ENCODE measurements at places on chromosomes 3 and 15. TPM values are rescaled to one million over a fixed set of nuclear protein-coding genes. Genes with fewer than 3 reads are reported as not detected.
A peak's percentile ranks its signal among the peaks of the same experiment; 100 is the strongest.

DNA sequence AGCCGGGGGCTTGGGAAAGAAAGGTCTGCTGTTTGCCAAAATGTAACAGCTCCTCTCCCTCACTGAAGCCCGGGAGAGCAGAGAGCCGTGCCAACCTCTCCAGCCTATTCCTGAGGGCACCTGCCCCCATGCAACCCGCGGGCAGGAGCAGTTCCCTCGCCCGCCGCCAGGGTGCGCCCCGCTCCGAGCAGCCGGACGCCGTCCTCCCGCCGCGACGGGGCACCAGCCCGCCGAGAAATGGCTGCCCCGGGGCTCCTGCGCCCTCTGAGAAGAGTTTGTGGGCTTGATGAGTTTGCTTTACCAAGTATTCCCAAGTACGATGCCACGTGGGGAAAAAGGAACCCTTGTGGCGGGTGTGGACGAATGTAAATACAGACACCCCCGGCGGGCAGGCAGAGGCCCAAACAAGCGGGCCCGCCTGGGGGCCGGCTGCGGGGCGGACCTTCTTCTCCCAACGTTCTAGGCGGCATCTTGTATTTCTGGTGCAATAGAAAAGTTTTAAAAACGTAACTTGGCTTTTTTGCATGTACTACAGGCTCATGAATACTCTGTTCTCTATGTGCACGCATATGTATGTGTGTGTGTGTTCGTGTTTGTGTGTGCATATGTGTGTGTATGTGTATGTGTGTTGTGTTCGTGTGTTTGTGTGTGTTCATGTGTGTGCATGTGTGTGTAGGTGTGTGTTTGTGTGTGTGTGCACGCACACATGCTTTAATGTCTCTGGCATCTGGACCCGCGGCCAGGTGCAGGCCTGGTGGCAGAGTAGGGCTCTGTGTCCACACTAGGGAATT lies 162.9 kb downstream of the CHSY1 start:
- no peaks in the 10 kb centered on the region for H3K36me3 ChIP-seq
- H3K4me1 ChIP-seq: peaks cover 8% of the 10 kb centered on the region
- H3K4me3 ChIP-seq: no peak overlapping the region

DNA sequence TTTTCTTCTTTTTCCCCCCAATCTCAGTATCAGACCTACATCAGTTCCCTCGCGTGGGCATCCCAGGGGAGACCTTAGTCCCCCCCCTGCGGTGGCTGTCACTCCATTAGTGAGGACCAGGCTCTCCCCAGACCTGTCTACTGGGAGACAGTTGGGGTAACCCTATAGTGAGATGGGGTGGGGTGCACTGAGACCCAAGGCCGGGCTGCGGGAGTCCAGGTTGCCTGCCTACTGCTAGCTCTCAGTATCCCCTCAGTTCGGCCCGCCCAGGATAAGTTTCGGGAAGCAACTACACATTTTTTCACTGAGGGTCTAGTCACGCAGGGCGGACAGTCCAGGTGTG lies 671 bp upstream of the DCUN1D1 start:
- no peak for DNase-seq
- H3K4me3 ChIP-seq: peak overlapping the region; percentile 98
- H3K27me3 ChIP-seq: no peaks in the 10 kb centered on the region

DNA sequence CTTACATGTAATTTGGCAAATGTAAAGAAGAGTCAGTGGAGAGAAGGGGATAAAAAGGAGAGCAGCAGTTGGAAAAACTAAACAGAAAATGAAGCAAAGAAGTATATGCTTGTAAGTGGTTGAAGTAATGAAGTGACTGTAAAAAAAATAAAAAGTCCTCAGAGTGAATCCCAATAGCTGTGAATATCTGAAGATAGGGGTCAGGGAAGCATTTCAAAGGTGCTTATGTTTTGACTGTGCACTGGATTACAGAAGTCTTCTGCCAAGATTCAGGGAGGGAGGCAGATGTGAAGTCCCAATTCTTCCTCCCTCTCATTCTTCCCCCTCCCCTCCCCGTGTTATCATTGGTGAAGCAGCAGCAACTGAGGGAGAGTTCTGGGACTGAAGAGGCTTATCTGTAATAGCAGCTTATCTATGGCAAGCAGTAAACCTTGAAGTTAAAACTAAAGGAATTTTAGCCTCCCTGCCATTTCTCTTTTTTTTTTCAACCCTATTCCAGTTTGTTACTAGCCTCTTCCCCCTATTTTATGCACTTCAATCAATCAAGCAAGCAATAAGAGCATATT lies 597.9 kb downstream of the IGSF11 start:
- H3K27ac ChIP-seq: no peak overlapping the region
- DNase-seq: no peak
- H3K4me3 ChIP-seq: no peak overlapping the region
- no peaks in the 10 kb centered on the region for H3K27me3 ChIP-seq
- H3K36me3 ChIP-seq: no peaks in the 10 kb centered on the region

Gene EFCAB12
- total RNA-seq: 0.43 TPM

GRCh38 chr15:99402014-99402729 lies 150.9 kb downstream of the LRRC28 start:
- no peaks in the 10 kb centered on the region for H3K36me3 ChIP-seq
- H3K27ac ChIP-seq: no peak overlapping the region
- no peaks in the 10 kb centered on the region for H3K27me3 ChIP-seq
- H3K4me3 ChIP-seq: no peak overlapping the region
- no peaks in the 10 kb centered on the region for H3K4me1 ChIP-seq

Gene CHST2
- total RNA-seq: 3.5 TPM

Gene HIGD2B
- total RNA-seq: not detected

Gene CELF6
- 1.7 TPM for total RNA-seq

GRCh38 chr3:175075269-175075668 lies 216.1 kb downstream of the NAALADL2 start:
- no peak for DNase-seq
- no peak overlapping the region for H3K4me3 ChIP-seq

Data from adrenal gland (tissue), 19 donors.